ENCODE measurements at places on chromosomes 6 and 20. TPM values are rescaled to one million over a fixed set of nuclear protein-coding genes. Genes with fewer than 3 reads are reported as not detected.

DNA sequence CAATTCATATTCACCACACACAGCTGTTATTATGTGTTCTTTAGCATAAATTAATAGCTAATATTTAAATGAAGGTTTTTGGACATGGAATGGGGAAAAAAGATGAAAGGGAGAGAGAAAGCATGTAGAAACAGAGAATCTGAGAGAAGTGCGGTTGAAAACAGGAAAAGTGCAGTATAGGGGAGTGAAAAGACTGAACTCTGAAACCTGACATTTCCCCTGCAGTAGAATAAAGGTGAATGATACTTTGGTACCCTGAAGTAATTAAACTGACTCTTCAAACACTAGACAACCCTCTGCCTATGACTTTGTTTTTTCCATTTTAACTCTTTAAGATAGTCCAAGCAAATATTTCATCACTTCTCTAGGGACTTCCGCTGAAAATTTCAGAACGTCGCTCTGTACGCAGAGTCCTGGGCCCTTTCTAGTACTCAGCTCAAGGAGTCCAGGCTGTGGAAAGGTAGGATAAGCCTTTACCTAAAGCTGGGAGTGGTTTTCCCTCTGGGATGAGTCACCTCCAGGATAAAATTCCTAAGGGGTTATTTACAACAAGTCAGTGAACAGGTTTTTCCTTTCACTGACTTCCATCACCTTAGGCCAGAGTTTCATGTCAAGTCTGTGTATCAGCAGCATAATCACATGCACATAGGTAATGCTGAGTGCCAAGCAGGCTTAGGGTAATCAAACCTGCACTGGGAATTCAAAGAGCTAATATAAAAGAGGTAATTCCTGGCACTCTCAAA lies 614.5 kb downstream of the PKHD1 start:
- DNase-seq = no peak

DNA sequence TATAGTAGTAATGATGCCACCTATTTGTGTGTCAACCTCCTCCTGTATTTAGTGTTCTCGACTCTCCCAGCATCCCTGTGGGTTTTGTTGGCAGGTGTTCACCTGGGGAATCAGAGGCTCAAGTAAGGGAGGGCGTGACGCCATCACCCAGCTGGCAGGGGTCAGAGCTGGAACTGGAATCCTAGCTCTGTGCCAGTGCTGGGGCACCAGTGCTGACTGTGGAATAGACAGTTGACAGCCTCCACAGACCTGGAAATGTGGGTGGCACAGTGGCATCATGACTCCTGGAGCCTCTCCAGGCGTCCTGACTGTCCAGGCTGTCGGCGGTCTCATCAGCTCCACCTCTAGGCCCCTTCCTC lies 102.8 kb downstream of the SYCP2 start:
- no peak for DNase-seq

- DNase-seq = no peak
Measured at GRCh38 chr20:48741669-48742068, 86.1 kb downstream of the PREX1 start.

DNA sequence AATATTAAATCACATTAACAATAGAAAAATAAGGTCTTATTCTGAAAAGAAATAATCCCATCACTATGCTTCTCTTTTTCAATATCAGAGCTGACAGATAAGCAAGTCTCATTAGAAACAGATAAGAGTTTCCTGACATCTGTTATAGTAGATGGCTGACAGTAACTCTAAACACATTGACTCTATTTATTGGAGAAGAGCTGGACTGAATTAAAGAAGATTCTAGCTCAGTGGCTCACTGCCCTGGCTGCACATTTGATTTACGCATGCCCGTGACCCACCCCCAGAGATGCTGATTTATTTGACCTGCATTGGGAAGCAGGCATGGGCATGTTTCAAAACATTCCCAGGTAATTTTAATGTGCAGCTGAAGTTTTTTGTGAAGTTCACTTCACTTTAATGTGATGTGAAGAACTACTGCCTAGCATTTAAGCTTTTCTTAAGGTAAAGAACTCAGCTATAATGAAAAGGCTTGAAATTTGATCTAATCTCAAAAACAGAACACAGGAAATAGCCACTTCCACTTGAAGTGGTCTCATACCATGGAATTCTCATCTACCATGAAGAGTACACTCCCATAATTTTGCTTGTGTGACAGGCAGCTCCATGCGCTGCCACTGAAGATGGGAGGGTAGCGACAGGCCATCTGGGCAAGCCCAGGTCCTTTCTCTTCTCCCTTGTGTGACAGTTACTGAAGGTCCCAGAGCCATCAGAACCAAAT lies 162.3 kb downstream of the TPBG start:
- DNase-seq = no peak

GRCh38 chr6:111573892-111574797 lies 31.5 kb downstream of the TRAF3IP2 start:
- DNase-seq = no peak

DNA sequence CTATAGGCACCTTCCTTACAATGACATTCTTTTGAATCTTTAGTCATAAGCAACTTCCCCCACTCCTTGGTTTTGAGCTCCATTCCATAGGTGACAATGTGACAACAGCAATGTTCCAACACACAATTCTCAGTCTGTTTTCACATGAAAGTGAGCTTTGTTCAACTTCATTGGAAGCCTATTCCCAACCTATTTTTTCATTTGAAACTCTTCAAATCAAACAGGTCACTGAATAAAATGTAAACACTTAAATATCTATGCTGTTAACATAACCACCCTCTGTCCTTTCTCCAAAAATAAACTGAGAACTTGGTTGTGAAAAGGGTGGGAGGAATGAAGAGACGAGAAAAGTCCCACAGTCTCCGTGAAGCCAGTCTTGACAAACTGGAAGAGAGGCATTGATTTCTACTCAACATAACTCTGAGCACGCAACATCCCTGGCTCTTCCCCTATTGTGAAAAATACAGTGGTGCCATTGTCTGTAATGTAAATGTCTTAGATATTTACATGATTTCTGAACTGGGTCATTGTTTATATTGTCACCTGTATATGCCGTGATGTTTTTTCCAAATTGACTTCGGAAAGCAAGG lies 343.1 kb downstream of the TFAP2A start:
- no peak for DNase-seq

DNA sequence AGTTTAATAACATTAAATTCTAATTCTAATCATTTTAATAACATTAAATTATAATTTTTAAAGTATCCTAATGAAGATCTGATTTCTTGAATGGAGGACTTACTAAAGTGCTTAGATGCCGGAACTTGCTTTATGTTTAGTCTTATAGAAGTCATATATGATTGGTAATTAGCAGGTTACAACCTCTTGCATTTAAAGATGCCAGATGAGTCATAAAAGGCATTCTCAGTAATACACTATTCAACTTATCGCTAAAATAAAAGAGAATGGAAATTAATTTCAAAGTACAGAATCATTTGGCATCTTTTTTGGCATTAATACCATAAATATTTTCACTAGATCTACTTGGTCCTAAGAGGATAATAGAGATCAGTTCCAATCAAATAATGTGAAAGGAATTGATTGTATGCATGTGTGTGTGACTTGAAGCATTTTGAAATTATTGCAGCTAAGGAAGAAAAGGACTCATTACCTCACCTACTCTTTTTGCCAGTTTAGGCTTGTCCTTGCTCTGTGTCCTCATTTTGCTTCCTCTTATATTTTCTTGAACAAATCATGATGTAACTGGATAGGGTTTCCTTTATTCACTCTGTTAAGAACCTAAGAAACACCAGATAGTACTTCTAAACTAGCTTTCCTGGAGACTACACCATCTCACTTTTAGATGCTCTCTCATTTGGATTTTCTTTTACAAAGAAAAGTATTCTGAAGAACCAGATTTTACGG lies 2.7 kb downstream of the COL21A1 start:
- no peak for DNase-seq

- DNase-seq = no peak
Measured at GRCh38 chr6:133298335-133298734, 57.2 kb downstream of the EYA4 start.

DNA sequence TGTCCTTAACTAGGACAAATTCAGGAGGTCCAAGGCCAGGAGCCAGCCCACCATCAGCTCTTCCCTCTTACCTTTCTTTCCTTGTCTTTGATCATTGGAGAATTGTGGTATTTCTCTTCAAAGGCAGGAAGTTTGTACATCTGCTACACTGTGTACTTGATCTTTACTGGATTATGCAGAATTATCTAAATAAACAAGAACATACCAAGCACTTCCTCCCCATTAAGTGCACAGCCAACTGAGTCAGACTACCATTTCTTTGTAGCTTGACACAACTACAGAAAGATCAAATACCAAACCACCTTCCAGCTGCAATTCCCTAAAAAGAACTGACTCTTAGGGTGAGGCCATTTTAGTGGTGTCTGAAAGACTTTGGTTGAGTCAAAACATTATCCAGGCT lies 195.1 kb downstream of the HDGFL1 start:
- DNase-seq = no peak

- DNase-seq = no peak
Measured at GRCh38 chr6:125842091-125842626, 51.4 kb downstream of the NCOA7 start.

DLK2 gene
- total RNA-seq = 0.18 TPM

BTNL2 gene
- total RNA-seq = not detected

TXNDC5 gene
- total RNA-seq = 77.9 TPM

LRRN4 gene
- not detected for total RNA-seq
